ENCODE measurements at places on chromosomes 5 and 9.

GRCh38 chr5:17315710-17316221 is 98.3 kb downstream of the BASP1 start:
- no peak for DNase-seq

- DNase-seq: no peak
Measured at GRCh38 chr5:176870110-176870591, 29.0 kb downstream of the HK3 start.

DNA sequence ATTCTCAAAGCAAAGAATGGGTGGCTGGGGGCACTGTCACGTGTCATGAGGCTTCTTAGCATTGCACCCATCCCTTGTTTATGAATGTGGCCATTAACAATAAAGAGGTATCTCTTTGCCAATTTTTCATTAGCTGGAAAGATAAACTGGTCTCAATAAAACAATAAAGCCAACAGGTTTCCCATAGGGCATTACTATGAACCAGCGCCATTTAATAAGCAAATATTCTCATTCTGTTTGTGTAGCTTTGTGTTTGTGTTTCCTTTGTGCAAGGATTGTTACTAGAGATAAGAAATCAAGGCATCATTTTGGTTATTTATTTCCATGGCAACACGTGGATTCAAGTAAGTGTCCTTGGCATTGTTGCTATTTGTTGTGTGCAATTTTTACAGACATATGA is 37.6 kb upstream of the CAST start:
- DNase-seq: no peak

- DNase-seq: no peak
Measured at GRCh38 chr9:126973651-126974529, 59.3 kb downstream of the RALGPS1 start.
